ENCODE measurements at places on chromosomes 12 and 14.

GRCh38 chr12:124404162-124404784 lies 109.4 kb downstream of the RFLNA start:
- DNase-seq = no peak

GRCh38 chr12:106632797-106633450 lies 50.1 kb downstream of the RFX4 start:
- no peak for DNase-seq

- no peak for DNase-seq
These were observed 1.1 kb downstream of the LRP1 start for GRCh38 chr12:57129321-57129842.

DNA sequence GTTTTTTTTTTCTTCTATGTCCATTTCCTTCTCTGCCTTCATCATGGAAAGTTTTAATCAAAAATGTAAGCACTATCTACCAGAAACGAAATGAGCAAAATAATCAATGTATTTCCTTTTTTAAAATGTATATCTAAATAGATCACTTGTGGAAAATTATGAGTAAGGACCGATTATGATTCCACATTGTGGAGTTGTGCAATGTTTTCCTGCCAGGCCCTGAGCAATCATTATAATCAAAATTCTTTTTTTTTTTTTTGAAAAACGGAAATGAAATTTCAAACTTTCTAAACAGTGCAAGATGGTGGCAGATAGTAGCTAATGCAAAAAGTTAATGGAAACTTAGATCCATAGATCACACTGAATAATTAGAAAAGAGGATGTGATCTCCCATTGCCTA lies 1074.6 kb upstream of the TMEM132C start:
- no peak for DNase-seq

DNA sequence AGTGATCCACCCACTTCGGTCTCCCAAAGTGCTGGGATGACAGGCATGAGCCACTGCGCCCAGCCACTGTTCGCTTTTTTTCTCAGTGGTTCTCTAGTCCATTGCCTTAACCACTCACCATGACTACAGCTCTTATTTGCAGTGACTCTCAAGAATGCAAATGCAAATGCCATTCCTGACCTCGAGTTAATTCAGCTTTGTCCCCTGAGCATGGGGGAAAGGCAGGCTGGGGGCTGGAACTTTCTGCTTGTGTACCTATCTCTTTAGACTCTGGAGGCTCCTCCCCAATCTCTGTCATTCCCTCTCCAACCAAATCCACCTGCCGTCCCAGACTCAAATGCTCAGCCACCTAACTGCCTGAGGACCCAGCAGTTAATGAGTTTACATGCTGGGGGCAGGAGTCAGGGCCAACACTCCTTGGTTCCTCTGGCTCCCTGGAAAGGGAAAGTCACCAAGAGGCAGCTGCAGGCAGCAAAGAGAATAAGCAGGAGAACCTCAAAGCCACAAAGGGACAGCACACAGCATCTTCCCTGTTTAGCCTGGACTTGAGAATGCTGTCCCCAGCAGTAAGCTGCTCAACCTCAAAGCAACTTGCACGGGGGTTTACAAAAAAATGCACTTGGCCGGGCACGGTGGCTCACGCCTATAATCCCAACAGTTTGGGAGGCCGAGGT lies 5.3 kb upstream of the HNF1A start:
- no peak for DNase-seq

GRCh38 chr12:105457026-105457425 lies 126.5 kb downstream of the C12orf75 start:
- DNase-seq = no peak

- DNase-seq = no peak
These were observed 6.7 kb downstream of the BBS10 start for GRCh38 chr12:76341436-76342030.

- no peak for DNase-seq
These were observed 5.5 kb upstream of the HOXC9 start for GRCh38 chr12:53994264-53995001.

- DNase-seq = no peak
These were observed 101.9 kb downstream of the RIN3 start for GRCh38 chr14:92615451-92615850.

DNA sequence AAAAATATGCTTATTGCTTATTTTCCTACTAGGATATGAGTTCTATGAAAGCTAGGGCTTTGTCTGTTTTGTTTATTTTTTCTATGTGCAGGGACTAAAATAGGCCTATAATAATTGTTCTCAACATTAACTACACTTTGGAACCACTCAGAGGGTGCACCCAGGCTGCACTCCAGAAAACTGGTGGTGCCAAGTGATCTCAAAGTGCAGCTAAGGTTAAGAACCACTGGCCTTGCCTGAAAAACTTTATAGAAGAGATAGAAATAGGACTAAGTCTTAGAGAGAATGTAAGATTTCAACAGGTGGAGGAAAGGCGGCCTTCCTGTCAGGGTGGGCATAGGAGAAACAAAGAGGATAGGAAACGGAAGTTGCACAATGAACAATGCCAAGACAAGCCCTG lies 37.7 kb upstream of the NR1H4 start:
- no peak for DNase-seq

DNA sequence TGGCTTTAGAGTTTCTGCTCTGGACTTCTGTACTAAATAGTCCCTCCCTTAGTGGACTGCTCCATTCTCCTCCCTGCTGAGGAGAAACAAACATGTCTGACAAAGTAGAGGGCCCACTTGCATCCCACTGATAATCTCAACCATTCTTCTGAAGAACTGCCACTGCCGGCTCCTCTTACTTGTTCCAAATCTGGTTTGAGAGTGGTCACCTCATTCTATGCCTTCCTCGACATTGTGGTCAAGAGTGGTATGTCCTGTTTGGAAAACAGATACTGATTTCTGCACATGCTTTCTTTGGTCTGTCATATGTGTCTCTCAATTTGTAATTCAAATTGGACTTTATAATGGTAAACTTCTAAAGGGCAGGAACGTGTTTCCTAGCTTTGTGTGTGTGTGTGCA lies 36.3 kb upstream of the PLEKHA5 start:
- DNase-seq = no peak

DNA sequence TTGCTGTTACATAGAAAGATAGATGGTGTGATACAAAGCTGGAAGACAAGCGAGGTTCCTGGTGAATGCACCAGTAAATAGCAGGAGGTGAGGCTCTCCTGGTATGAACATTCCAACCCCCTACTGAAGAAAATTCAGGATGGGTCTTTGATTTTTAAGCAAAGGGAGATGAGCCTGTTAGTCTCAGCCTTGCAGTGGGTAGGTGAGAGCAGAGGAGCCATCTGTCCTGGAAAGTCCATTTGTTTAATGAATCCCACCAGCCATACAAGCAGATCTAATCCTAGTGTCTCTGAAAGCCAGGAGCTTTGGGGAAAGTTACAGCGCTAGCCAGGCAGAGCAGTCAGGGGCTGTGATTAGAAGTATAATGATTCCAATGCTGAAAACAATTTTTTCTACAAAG lies 234.8 kb upstream of the FOXN3 start:
- no peak for DNase-seq

DNA sequence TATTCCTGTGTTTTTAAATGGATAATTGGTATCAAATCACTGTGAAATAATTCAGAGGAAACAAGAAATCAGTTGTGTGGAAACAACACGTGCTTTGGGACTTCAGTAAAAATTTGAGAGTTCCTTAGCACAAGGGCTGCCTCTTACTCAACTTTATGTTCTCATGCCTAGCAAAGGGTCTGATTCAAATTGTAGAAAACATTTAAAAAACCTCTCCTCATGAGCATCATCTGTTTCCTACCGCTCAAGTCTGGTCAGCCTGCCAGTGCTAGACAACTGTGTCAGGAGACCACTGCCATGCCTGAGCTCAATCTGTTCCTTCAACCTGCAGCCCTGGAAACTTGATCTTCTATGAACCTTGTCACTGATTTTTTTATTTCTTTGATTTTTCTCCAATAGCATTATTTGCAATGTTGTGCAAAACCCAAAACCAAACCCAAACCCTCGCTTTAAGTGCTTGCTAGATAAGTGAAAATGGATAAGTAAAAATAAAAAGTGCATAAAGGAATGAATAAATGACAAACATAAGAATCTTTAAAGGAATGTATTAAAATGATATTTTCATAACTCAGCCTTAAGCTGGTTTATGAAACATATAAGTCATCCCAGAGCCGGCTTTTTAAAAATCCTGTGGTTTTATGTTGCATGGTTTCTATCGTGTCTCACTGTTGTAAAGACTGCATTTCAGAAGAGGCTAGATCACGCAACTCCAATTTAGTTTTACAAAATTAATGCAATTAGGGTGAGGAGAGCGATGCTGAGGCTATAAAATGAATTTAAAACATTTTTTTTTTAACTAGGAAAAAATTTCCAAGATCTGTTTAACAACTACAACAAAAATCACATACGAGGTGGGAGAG lies 361.2 kb upstream of the PDE3A start:
- DNase-seq = no peak

DNA sequence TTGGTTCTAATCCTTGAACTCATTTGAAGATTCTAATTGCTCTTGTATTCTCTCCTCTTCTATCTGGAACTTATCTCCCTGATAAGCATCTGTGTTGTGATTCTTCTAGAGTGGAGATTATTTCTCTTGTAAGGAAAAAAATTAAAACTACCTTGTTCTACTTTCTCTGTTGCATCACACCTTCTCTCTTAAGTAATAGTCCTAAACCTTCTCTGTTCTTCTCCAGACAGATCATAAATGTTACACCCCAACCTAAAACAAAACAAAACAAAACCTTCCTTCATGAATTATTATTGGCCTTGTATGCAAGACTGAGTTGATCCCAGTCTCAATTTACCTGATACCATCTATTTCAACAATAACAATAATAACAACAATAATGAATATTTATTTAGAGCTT lies 612.1 kb downstream of the DIO2 start:
- no peak for DNase-seq

GRCh38 chr12:1117970-1118563 lies 127.0 kb downstream of the ERC1 start:
- peak; percentile 81 for DNase-seq

DNA sequence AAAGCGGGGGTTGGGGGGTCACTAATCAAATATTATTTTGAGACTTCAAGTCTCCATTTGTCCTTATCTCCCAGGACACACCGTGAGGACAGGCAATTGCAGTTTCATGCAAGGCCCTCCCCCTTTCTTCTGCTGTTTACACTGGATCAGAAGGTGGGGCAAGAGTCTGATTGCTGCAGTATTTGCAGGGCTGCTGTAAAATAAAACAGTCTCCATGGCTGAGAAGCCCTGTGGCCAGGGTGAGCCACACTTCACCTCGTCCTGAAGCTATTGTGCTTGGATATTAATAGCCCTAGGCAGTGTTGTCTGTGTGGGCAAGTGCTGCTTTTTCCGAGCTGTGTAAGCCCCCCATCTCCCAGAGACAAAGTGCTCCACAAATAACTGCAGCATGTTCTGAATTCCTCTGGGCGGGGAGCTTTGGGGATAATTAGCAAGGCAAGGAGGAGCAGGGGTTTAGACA lies 187.4 kb upstream of the NTF3 start:
- no peak for DNase-seq

DNA sequence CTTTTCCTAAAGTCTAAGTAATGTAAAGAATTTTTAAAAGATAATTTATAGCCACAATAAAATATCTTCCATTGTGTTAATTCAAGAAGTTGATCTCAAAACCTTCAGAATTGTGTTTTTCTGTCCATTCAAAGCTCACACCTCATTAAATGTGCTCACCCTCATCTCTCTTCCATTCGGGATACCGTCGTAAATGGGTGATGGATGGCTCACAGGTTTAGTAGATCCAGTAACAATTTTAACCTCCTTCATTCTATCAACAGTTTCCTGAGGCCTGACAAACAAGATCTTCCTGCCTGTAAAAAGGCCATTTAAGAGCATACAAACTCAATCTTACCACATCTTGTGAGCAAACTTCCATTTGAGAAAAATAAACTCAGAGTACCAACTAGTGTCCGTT lies 9.4 kb upstream of the FLRT2 start:
- no peak for DNase-seq

DNA sequence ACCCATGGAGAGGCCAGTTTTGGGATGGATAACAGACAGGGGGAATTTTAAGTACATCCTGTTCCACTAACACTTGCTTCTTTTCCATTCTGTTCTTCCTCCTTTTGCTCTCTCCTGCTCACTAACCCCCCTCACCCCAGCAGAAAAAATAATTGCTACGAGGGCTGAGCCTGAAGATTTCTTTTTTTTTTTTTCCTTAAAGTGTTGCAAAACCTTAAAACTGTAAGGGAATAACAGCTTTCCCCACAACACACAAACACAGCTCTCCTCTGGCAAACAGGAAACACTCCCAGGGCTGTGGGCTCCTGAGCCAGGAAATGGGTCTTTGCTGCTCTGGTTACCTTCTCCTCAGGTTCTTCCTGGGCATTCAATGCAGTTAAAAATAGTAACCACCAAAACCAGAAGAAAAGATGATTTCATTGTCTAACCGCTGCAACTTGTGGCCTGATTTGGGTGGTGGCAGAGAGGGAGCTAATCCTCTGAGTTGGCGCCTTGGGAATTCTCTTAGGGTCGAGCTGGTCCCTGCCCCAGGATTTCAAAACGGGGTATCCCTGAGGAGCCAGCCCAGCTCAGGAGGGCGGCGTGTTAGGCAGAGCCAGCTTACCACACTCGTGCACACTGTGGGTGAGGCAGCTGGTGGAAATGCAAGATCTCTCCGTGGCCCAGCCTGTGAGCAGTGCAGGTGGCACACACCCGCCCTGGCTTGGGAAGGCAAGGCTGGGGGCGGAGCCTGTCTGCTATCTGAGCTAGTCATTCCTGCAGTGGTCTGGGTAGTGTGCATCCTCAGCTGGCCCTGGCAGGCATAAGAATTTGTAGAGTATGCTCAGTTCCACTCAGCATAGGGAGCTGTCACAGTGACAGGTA lies 17.1 kb upstream of the EMP1 start:
- DNase-seq = no peak

DNA sequence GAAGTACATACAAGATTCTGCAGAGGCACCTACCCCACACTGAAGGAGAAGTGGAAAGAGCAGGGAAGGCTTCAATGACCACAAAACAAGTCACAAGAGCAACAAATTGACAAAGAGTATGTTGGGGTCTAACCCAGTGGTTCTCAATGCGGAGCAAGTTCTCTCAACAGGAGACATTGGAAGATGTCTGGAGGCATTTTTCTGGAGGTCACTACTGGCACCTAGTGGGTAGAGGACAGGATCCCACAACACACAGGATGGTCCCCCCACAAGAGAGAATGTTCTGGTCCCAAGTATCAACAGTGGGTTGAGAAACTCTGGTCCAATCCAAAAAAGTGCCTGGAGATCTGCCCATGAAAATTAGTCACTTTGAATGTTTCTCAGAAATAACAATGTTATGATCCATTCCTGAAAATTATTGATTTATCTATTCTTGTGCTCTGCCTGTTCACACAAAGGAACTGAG lies 3.4 kb downstream of the SSH1 start:
- DNase-seq = no peak

GRCh38 chr12:12744546-12745305 lies 27.6 kb downstream of the CDKN1B start:
- DNase-seq = no peak
